A549 treated with GW870086 at 1 μM for 4 hours (cell line): ENCODE measurements at places on chromosomes 16 and 17. TPM values are rescaled to one million over a fixed set of nuclear protein-coding genes. Genes with fewer than 3 reads are reported as not detected.

ADORA2B gene
- 13.2 to 18.1 TPM (median 17.9 TPM) in 5 replicates for total RNA-seq

ABI3 gene
- not detected in 5 replicates for total RNA-seq

TNFRSF13B gene
- not detected in 5 replicates for total RNA-seq

BAIAP3 gene
- total RNA-seq = 0.94 to 1.5 TPM (median 1.3 TPM) in 5 replicates

WSCD1 gene
- total RNA-seq = 1.9 to 3.9 TPM (median 3.2 TPM) in 5 replicates

HS3ST2 gene
- total RNA-seq = not detected in 5 replicates

FOXC2 gene
- 1.8 to 2.9 TPM (median 2.4 TPM) in 5 replicates for total RNA-seq

SLC6A4 gene
- total RNA-seq = 0.02 to 0.05 TPM in 2 of 5 replicates, not detected in the others

TBX6 gene
- 0.13 to 0.25 TPM (median 0.18 TPM) in 5 replicates for total RNA-seq

MYCBPAP gene
- total RNA-seq = 0.35 to 0.60 TPM (median 0.39 TPM) in 5 replicates

ZG16B gene
- 0.61 to 1.3 TPM (median 1.00 TPM) in 5 replicates for total RNA-seq

COL1A1 gene
- total RNA-seq = 6.1 to 9.5 TPM (median 7.9 TPM) in 5 replicates

PYCARD gene
- total RNA-seq = 31.2 to 47.1 TPM (median 36.9 TPM) in 5 replicates

PLEKHG4 gene
- total RNA-seq = 11.0 to 14.2 TPM (median 12.3 TPM) in 5 replicates

GRAPL gene
- 0.15 to 0.31 TPM in 2 of 5 replicates, not detected in the others for total RNA-seq

LHX1 gene
- total RNA-seq = 1.2 to 2.5 TPM (median 1.6 TPM) in 5 replicates

ITGAD gene
- 0.07 TPM in 1 of 5 replicates, not detected in the others for total RNA-seq

PIRT gene
- not detected in 5 replicates for total RNA-seq

CPHXL2 gene
- not detected in 5 replicates for total RNA-seq

MYH2 gene
- total RNA-seq = not detected in 5 replicates

HASPIN gene
- total RNA-seq = 12.9 to 15.5 TPM (median 13.7 TPM) in 5 replicates

PARD6A gene
- 1.5 to 2.6 TPM (median 2.3 TPM) in 5 replicates for total RNA-seq

TBC1D3C gene
- total RNA-seq = 0.07 TPM in 1 of 5 replicates, not detected in the others

CD300E gene
- total RNA-seq = not detected in 5 replicates

VKORC1 gene
- 105 to 143 TPM (median 141 TPM) in 5 replicates for total RNA-seq

ST6GALNAC1 gene
- total RNA-seq = 0.06 to 0.54 TPM (median 0.49 TPM) in 3 of 5 replicates, not detected in the others

CLDN9 gene
- total RNA-seq = 0.23 to 0.48 TPM (median 0.29 TPM) in 5 replicates

WFIKKN1 gene
- total RNA-seq = 0.06 to 0.19 TPM (median 0.14 TPM) in 5 replicates

OR4D1 gene
- total RNA-seq = 0.02 TPM in 1 of 5 replicates, not detected in the others

WFDC1 gene
- 0.22 TPM in 1 of 5 replicates, not detected in the others for total RNA-seq

TMEM238L gene
- total RNA-seq = not detected in 5 replicates

TMIGD1 gene
- total RNA-seq = not detected in 5 replicates

TP53TG3 gene
- total RNA-seq = 0.61 to 1.00 TPM (median 0.79 TPM) in 4 of 5 replicates, not detected in the other

PNMT gene
- 0.20 to 0.23 TPM in 2 of 5 replicates, not detected in the others for total RNA-seq

SEPTIN12 gene
- not detected in 5 replicates for total RNA-seq

CRHR1 gene
- 0.20 TPM in 1 of 5 replicates, not detected in the others for total RNA-seq

DHRS7C gene
- not detected in 5 replicates for total RNA-seq

CTRB1 gene
- not detected in 5 replicates for total RNA-seq

MAF gene
- total RNA-seq = 0.31 to 0.90 TPM (median 0.39 TPM) in 5 replicates

VPS35 gene
- total RNA-seq = 73.9 to 93.6 TPM (median 77.5 TPM) in 5 replicates

CDR2L gene
- 56.3 to 70.7 TPM (median 68.6 TPM) in 5 replicates for total RNA-seq

PMFBP1 gene
- total RNA-seq = 0.05 to 0.37 TPM (median 0.17 TPM) in 4 of 5 replicates, not detected in the other

KRTAP4-2 gene
- total RNA-seq = not detected in 5 replicates

TMEM220 gene
- total RNA-seq = 2.8 to 4.2 TPM (median 3.1 TPM) in 5 replicates

KRT39 gene
- not detected in 5 replicates for total RNA-seq

HSD17B2 gene
- total RNA-seq = 0.11 to 0.25 TPM (median 0.12 TPM) in 3 of 5 replicates, not detected in the others

PYY gene
- not detected in 5 replicates for total RNA-seq

RPH3AL gene
- total RNA-seq = 23.6 to 30.3 TPM (median 28.6 TPM) in 5 replicates

NPW gene
- total RNA-seq = 0.44 to 1.7 TPM (median 0.85 TPM) in 5 replicates

LRRC37A gene
- 0.79 to 0.99 TPM (median 0.83 TPM) in 5 replicates for total RNA-seq

CHST4 gene
- 0.08 TPM in 1 of 5 replicates, not detected in the others for total RNA-seq

PPP1R27 gene
- total RNA-seq = 0.19 to 0.47 TPM (median 0.24 TPM) in 4 of 5 replicates, not detected in the other

HSPB9 gene
- total RNA-seq = 0.08 TPM in 1 of 5 replicates, not detected in the others

CCDC102A gene
- 7.1 to 9.4 TPM (median 8.5 TPM) in 5 replicates for total RNA-seq

CCDC144A gene
- total RNA-seq = 1.1 to 1.8 TPM (median 1.2 TPM) in 5 replicates

CDRT15 gene
- not detected in 5 replicates for total RNA-seq

OR3A3 gene
- total RNA-seq = not detected in 5 replicates

KRT9 gene
- not detected in 5 replicates for total RNA-seq
